ENCODE measurements at places on chromosomes 4 and X.

DNA sequence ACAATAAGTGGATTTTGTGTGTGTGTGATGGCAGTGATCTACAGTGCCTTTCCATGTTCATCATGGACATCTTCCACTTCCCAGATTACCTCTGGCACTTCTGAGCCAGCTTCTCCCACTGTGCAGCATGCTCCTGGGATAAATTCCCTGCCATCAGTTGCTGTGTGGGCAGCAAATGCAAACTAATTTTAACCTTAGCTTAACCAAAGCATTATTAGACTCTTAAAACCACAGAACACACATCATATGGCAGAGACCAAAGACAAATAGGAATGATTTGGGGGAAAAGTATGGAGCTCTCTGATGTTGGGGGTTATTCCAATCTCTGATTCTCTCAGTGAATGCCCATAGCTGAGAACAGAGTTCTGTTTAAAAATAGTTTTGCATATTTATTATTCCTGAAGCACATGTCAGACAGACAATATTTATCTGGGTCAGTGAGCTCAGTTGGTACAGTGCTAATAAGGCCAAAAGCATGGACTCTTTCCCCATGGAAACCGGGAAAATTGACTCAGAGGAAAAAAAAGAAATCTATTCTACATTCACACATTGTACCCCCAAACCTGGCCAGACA, 567.4 kb downstream of the IQCM start:
- no peak for DNase-seq

- DNase-seq = no peak
Measured at GRCh38 chr4:40170588-40170987, 26.2 kb upstream of the RHOH start.

- DNase-seq = no peak
Measured at GRCh38 chrX:39167791-39168190, 366.5 kb downstream of the MID1IP1 start.

DNA sequence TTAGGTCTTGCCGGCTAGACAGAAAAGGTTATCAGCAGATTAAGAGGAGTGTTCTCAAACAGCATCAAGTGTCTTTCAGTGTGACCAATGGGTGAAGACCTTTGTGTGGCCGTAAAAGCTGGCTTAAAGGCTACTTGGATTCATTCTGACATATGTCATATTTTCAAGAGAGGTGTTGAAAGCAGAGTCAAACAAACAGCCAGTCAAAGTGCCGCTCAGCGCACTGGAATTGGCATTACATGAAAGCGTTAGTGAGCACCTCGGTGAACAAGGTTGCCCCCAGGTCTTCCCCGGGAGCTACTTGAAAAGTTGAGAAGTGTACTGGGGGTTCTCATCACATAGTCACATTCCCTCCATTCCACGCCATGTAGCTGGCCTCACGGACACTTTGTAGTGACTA, 148.9 kb downstream of the SOX3 start:
- no peak for DNase-seq

- no peak for DNase-seq
Measured at GRCh38 chr4:130608121-130608520, 1512.2 kb downstream of the C4orf33 start.

- DNase-seq = no peak
Measured at GRCh38 chrX:43939187-43939926, 33.8 kb downstream of the NDP start.

DNA sequence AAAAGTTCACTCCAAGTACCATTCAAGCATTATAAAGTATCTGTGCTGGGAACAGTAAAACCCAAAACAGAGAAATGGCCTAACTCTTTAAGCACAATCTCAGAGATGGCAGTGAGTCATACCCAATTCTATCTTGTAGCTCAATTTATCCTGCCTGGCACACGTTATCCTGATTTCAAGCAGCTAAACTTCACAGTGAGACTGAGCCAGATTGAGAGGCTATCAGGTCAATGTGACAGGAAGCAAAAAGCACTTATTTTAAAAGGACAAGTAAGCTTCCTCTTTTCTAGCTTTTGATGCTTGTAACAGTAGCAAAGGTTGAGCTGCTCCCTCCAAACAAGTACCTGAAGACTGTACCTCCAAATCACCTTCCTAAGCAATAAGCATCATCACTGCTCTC, 324.9 kb downstream of the NAF1 start:
- no peak for DNase-seq

DNA sequence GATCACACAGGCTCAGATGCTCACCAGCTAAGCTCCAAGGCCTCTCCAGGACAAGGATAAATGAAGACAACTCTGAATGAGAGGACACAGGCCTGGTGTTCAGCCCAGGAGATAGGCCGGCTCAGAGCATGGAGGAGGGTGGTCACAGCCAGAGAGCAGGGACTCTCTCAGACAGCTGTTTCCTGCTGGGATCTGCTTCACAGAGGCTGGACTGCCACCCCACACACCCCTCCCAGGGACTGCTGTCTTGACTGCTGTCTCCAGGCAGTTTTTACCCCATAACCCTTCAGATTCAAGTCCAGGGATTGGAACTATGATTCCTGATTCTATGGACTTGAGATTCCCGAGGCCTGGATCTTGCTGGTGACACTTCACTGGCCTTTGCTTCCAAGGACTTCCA, 89.0 kb downstream of the SMIM20 start:
- DNase-seq = no peak

- no peak for DNase-seq
Measured at GRCh38 chrX:86370927-86371326, 222.7 kb downstream of the DACH2 start.

DNA sequence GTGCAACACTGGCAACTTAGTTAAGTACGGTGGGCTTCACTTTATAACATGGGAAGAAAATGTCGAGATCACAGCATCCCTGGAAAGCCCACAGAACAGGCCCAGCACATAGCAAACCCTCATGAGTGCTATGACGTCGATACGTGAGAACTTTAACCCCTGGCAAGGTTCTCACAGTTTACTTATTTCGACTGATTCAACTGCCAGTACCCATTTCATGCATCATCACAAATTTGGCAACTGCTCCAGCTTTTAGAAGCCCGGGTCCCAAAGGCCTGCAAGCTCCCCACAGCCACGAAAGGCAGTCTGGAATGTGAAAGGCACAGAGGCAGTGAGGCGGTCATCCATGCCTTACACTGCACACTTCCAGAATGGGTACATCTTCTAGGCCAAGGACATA, 41.2 kb downstream of the RELL1 start:
- DNase-seq = no peak

GRCh38 chr4:150216726-150217125, 138.5 kb downstream of the DCLK2 start:
- DNase-seq = no peak

- DNase-seq = no peak
Measured at GRCh38 chr4:7462509-7462971, 27.8 kb upstream of the PSAPL1 start.

DNA sequence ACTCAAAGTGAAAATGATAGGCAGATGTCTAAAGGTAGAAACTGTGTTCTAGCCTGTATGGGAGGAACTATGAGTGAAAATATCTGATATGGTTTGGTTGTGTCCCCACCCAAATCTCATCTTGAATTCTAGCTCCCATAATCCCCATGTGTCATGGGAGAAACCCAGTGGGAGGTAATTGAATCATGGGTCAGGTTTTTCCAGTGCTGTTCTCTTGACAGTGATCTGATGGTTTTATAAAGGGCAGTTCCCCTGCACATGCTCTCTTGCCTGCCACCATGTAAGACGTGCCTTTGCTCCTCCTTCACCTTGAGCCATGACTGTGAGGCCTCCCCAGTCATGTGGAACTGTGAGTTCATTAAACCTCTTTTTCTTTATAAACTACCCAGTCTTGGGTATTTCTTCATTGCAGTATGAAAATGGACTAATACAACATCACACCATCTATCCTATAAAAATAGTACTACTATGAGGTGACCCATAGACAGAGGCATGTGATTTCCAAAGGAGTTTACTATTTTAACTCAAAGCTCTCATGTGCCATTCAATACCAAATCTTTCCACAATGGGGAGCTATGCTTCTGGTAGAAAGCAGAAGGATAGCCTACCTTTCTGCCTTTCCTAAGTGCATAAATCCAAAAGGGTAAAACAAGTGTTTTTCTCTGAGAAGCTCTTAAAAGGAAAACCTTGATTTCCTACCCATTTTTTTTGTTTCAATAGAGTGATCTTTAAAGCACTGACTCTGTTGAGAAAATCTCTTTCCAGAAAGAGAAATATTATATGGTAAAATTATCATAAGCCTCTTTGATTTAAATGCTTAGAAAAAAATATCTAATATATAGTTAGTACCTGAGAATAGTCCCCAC, 38.8 kb downstream of the SEC31A start:
- DNase-seq = no peak

GRCh38 chr4:108372681-108373080, 203.9 kb upstream of the LEF1 start:
- DNase-seq = no peak

DNA sequence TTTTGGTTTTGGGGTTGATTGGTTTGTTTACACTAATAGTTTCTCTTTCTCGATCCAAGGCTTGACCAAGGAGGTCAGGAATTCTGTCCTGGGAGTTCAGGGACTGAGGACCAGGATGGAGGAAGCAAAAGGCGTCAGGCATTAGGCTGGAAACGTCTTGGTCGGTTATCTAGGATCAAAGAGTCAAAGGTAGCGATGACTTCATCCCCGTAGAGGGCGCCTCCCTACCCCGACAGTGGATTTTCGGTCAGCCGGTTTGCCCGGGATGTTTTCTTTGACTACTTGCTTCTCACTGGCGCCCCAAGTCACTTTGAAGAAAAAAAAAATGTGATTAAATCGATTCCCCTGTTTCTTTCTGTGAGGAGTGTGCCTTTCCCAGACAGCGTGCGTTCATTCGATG, 980 bp upstream of the FHDC1 start:
- DNase-seq = no peak

GRCh38 chr4:32102896-32103295, 1382.7 kb downstream of the PCDH7 start:
- no peak for DNase-seq

DNA sequence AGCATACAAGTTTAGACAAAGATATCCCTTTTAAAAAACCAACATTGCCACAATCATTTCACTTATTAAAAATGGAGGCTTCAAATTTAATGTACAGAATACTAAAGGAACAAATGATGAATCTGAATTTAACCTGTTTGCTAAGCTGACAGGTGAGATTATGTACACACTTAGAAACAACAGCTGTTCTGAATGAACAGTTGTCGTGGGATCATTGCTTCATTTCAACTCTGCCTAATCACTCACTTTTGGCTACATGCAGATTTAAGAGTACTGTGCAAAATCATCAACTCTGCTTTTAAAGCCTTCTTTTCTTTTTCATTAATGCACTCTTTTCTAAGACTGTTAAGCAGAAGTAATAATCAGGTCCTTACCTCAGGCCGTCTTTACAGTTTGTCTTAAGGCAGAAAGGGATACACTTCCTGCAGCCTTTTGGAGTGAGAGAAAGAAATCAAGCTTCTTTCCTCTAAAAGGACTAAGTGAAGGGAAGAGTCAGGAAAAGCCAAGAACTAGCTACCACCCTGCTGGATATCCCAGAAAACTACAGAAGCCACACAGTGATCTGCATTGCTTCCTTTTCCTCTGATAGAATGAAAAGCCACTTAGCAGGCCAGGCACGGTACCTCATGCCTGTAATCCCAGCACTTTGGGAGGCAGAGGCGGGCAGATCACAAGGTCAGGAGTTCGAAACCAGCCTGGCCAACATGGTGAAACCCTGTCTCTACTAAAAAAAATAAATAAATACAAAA, 54.7 kb upstream of the NPNT start:
- no peak for DNase-seq

- DNase-seq = no peak
Measured at GRCh38 chrX:151789179-151789800, 54.7 kb downstream of the CNGA2 start.

DNA sequence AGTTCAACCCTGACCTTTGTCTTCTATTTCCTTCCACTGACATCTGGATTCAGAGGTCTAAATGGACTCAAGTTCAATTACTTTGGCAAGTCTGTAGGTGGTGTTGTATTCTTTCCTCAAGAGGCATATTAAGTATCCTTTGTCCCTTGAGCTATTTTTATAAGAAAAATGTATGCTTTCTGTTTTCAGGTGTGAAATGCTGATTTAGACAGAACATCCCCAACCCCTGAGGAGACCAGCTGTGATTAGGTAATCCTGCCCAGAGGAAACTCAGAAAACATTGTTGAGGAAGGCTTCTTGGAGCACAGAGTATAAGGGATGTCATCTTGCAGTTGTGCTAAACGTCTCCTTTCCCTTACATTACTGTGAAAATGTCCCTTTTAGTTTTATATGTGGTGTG, 46.6 kb upstream of the EGFL6 start:
- no peak for DNase-seq

GRCh38 chrX:14064626-14065432, 35.1 kb upstream of the GEMIN8 start:
- DNase-seq = no peak

GRCh38 chr4:138030375-138030774, 211.8 kb downstream of the SLC7A11 start:
- no peak for DNase-seq

- peak; percentile 4 for DNase-seq
Measured at GRCh38 chrX:97563531-97564133, 679.9 kb downstream of the RPA4 start.

GRCh38 chr4:54165011-54165410, 64.1 kb upstream of the PDGFRA start:
- no peak for DNase-seq

DNA sequence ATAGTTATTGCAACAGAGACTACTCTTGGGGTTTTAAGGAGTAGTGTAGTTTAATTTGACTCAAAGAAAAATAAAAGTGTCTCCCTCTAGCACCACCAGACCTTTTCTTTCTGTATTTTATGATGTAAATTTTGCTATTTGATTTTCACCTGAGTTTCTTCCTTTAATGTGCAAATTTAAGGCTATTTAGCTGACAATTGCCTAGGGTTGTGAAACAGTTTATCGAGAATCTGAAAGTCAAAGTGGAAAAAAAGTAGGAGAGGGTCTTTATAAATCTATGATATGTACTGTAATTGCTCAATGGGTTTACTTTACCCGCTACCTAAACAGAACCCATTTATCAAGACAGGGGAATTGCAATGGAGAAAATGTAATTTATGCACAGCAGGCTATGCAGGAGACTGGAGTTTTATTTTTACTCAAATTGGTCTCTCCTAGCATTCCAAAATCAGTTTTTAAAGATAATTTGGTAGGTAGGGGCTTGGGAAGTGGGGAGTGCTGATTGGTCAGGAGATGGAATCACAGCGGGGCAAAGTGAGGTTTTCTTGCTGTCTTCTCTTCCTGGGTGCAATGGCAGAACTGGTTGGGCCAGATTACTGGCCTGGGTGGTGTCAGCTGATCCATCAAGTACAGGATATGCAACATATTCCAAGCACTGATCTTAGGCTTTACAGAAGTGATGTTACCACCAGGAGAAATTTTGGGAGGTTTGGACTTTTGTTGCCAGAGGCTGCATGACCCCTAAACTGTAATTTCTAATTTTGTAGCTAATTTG, 228.6 kb upstream of the TACR3 start:
- DNase-seq = no peak

GRCh38 chr4:133920236-133920635, 281.4 kb downstream of the PABPC4L start:
- DNase-seq = no peak
